ENCODE measurements at places on chromosomes 1 and 21.

DNA sequence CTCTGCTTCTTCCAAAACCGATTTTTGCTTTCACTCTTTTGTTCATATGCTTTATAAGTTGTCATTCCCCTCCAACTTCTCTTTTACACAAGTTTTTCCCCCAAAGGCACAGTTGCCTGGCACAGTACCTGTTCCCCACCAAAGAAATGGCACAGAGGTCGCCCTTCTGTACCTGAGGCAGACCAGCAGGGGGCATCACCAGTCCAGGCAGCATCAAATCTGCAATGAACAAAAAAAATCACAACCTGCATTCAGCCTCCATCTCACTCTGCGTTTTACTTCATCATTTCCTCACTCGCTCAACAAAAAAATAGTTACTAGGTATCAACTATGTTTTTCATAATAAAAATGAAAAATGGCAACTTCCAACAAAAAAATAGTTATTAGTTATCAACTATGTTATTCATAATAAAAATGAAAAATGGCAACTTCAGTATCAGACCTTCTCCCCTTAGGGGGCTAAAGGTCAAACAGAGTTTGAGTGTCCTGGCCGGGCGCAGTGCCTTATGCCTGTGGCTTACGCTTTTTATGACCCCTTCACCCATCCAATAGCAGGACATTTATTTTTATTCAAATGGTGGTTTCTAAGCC lies 4.1 kb downstream of the EIF2D start:
- peak; percentile 71 for DNase-seq

DNA sequence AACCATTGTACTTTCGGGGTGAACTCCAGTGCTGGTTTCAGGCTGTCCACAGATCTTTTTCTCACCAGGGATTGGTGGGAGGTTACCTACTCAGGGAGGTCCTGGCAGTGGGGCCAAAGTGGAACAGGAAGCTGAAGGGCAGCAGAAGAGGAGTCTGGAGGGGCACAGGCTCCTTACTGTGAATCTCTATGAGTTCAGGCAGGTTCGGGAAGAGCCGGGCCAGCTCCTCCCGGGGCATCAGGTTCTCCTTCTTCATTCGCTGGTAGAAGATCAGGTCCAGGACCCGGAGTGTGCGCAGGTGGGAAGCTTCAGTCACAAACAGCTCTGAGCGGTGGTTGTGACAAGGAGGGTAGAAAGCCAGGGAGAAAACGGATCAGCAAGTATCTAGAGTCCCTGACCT lies 26.7 kb downstream of the LRRC71 start:
- no peak for DNase-seq

- DNase-seq: no peak
Observed at GRCh38 chr1:238323490-238323889, 432.8 kb upstream of the ZP4 start.

DNA sequence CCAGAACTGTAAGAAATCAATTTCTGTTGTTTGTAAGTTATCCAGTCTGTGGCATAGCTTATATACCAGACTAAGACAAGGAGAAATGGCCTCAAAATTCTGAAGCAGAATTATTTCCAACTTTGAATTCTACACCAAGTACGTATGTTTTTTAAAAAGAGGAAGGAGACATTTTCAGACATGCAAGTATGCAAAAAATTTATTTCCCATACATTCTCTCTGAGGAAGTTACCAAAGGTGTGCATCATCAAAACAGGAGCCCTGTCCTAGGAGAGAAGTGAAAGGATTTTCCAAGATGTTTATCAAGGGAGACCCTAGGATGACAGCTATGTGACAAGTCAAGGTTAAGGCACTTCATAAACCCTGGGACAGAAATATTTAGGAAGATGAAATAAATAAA lies 49.3 kb upstream of the RABGAP1L start:
- DNase-seq: no peak

GRCh38 chr1:10338047-10338446 lies 60.8 kb upstream of the PGD start:
- peak; percentile 72 for DNase-seq

GRCh38 chr21:37915941-37916309 lies 332 bp downstream of the KCNJ6 start:
- DNase-seq: no peak

GRCh38 chr1:10528066-10529014 lies 53.6 kb downstream of the PEX14 start:
- no peak for DNase-seq

DNA sequence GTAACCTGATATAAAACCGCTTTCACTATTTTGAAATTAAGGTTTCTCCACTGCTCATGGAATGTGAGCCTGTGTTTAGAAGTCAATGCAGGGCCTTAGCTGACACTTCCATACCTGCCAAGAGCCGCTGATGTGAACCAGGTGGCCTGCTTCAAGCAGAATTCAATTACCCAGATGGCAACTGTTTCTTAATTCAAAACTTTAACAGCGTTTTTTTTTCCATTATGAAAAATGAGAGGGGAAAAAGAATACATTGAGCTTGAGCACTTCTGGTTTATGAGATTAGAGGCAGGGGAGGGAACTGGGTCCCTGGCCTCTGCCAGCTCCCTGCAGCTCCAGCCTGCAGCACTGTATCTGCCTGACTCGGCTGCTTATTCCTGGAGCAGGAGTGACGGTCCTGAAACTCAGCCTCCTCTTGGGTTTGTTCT lies 7.7 kb upstream of the ATP1A1 start:
- DNase-seq: no peak

GRCh38 chr1:41414296-41414695 lies 53.1 kb downstream of the FOXO6 start:
- no peak for DNase-seq

GRCh38 chr1:103180660-103181059 lies 72.3 kb upstream of the COL11A1 start:
- no peak for DNase-seq

DNA sequence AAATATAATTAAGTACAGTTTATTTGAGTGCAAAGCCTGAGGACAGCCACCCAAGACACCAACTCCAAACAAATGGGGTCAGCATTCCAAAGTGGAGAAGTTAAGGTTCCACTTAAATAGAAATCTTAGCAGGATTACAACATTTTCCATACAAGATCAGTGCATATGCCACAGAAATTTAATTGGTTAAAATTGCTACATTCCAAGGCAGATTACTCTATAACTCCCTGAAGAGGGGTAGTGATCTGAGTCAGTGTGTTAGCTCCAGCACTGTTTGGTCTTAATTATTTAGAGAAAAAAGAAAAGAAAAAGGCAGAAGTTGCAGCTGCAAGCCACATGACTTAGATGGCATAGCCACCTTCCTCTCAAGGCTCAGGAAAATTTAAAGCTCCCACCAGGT lies 297.5 kb downstream of the HHIPL2 start:
- no peak for DNase-seq
